ENCODE measurements at places on chromosomes 3 and 15.

- H3K4me3 ChIP-seq, result no peak overlapping the region
- no peaks in the 10 kb centered on the region for H3K27me3 ChIP-seq
- H3K36me3 ChIP-seq, result no peaks in the 10 kb centered on the region
- no peak for DNase-seq
Measured at GRCh38 chr15:74129586-74130154, 716 bp upstream of the ISLR2 start.

GRCh38 chr3:45604596-45604995 lies 10.0 kb downstream of the LIMD1 start:
- peaks cover 37% of the 10 kb centered on the region for H3K4me1 ChIP-seq
- H3K27ac ChIP-seq, result peak overlapping the region; percentile 42
- H3K4me3 ChIP-seq, result no peak overlapping the region

GRCh38 chr15:78714890-78715289 lies 73.9 kb upstream of the CHRNB4 start:
- no peaks in the 10 kb centered on the region for H3K4me1 ChIP-seq
- no peak for DNase-seq
- no peak overlapping the region for H3K4me3 ChIP-seq
- H3K27me3 ChIP-seq, result no peaks in the 10 kb centered on the region

- no peaks in the 10 kb centered on the region for H3K27me3 ChIP-seq
- DNase-seq, result no peak
- H3K36me3 ChIP-seq, result no peaks in the 10 kb centered on the region
- peaks cover 13% of the 10 kb centered on the region for H3K4me1 ChIP-seq
Measured at GRCh38 chr3:115805520-115805919, 182.2 kb downstream of the GAP43 start.

GRCh38 chr3:142053835-142054234 lies 95.5 kb downstream of the TFDP2 start:
- DNase-seq, result no peak
- no peaks in the 10 kb centered on the region for H3K27me3 ChIP-seq
- H3K36me3 ChIP-seq, result no peaks in the 10 kb centered on the region
- H3K4me1 ChIP-seq, result no peaks in the 10 kb centered on the region
- no peak overlapping the region for H3K4me3 ChIP-seq

GRCh38 chr15:88635318-88635717 lies 3.5 kb upstream of the ISG20 start:
- H3K4me3 ChIP-seq, result no peak overlapping the region
- peaks cover 37% of the 10 kb centered on the region for H3K36me3 ChIP-seq
- peaks cover 27% of the 10 kb centered on the region for H3K4me1 ChIP-seq

DNA sequence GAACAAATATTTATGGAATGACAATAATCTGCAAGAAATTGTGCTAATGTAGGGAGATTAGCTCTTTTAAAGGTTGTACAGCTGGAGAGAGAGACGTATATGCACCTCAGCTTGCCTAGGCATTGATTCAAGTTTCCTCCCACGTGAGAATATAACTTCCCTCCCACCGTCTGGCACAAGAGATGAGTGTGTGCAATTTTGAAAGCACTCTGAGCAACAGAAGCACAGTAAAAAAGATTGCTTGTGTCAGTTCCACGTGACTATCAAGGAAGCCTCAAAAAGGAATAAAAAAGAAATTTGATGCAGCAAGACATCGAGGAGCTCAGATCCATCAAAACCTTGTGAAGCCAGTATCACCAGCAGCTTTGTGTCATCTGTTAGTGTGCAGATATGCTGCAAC lies 435.3 kb downstream of the TUSC7 start:
- H3K4me3 ChIP-seq, result no peak overlapping the region
- no peak for DNase-seq
- no peaks in the 10 kb centered on the region for H3K27me3 ChIP-seq
- H3K27ac ChIP-seq, result no peak overlapping the region
- no peaks in the 10 kb centered on the region for H3K36me3 ChIP-seq

DNA sequence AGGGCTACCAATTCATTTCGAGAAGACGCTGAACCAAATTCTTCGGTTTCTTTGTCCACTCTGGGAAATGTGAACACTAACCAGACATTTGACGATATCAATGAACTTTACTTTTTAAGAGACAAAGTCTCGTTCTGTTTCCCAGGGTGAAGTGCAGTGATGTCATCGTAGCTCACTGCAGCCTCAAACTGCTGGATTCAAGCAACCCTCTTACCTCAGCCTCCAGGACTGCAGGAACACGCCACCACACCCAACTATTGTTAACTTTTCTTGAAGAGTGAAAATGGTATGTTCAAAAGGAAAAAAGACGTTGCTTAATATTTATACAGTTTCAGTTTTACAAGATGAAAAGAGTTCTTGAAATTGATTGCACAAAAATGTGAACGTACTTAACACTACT lies 30.6 kb downstream of the MB21D2 start:
- DNase-seq, result no peak
- peak overlapping the region; percentile 40 for H3K27ac ChIP-seq
- no peak overlapping the region for H3K4me3 ChIP-seq
- peaks cover 10% of the 10 kb centered on the region for H3K4me1 ChIP-seq
- H3K27me3 ChIP-seq, result no peaks in the 10 kb centered on the region

- no peaks in the 10 kb centered on the region for H3K36me3 ChIP-seq
- no peaks in the 10 kb centered on the region for H3K27me3 ChIP-seq
- H3K4me3 ChIP-seq, result no peak overlapping the region
- no peaks in the 10 kb centered on the region for H3K4me1 ChIP-seq
- no peak for DNase-seq
- H3K27ac ChIP-seq, result no peak overlapping the region
Measured at GRCh38 chr15:39543651-39544050, 37.2 kb upstream of the THBS1 start.

DNA sequence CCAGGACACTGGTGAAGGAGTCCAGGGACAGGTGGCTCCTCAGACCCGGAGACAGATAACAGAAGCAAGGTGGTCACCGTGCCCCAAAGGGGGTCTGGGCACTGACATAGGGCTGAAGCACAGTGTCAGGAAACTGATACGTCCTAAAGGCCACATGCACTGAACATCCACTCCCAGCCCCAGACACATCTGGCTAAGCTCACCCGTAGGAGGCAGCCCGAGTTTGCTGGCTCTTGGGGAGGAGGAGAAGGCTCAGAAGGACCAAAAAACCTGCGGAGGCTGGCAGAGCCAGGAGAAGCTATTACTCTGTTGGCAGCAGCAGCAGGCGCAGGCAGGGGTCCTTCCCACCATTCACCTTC lies 1.2 kb downstream of the CACNA2D2 start:
- no peaks in the 10 kb centered on the region for H3K36me3 ChIP-seq
- peaks cover 18% of the 10 kb centered on the region for H3K27me3 ChIP-seq
- no peak overlapping the region for H3K27ac ChIP-seq
- peaks cover 15% of the 10 kb centered on the region for H3K4me1 ChIP-seq
- no peak for DNase-seq

DNA sequence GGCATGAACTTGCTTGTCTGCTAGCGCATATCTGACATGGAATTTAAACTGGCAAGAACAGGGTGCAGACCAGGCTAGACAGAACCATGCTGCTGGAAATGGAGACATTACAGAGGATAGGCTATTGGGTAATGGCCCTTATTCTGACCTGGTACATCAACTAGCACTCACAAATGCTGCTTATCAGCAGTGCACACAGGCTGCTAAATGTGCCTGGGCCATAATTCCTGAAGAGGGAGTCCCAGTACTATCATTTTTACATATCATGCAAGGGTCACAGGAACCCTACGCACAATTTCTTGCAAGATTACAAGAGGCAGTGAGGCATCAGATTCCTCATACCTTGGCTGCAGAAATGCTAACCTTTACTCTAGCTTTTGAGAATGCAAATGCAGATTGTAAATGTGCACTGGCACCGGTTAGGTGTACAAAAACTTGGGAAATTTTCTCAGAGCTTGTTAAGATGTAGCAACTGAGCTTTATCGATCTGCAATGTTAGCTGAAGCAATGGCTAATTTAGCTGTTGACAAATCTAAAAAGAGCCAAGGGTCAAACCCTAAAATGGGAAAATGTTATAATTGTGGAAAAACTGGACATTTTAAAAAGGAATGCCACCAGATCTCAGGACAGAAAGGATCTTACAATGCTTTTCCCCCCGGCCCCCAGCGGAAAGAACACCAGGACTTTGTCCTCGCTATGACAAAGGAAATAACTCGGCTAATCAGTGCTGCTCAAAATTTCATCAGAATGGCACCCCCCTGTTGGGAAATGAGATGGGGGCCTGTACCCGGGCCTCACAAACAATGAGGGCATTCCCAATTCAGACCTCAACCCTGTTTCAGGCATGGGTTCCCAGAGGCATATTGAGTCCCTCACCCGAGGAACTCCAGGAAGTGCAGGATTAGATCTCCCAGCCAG lies 21.1 kb downstream of the CCRL2 start:
- no peak overlapping the region for H3K4me3 ChIP-seq
- no peak overlapping the region for H3K27ac ChIP-seq
- H3K36me3 ChIP-seq, result no peaks in the 10 kb centered on the region
- no peak for DNase-seq
- H3K4me1 ChIP-seq, result no peaks in the 10 kb centered on the region

DNA sequence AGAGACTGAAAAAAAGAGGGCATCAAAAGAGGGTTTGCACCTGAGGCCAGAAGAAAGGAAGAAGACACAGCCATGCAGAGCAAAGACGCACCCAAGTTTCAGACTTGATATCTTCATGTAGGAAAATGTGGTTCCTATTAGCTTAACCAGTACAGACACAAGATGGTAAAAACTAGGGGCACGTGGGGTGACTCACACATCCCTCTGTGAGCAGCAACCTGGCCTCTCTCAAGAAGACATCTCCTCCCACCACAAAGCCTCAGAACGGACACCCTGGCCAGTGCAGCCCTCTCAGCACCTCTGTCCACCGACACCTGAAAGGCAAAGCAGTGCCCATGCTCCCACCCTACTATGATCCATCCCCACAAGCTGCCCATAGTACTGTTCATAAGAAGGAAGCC lies 33.3 kb downstream of the GLB1 start:
- H3K27me3 ChIP-seq, result no peaks in the 10 kb centered on the region
- H3K4me1 ChIP-seq, result no peaks in the 10 kb centered on the region
- H3K4me3 ChIP-seq, result no peak overlapping the region
- no peak overlapping the region for H3K27ac ChIP-seq
- DNase-seq, result no peak

- H3K27ac ChIP-seq, result no peak overlapping the region
- no peak overlapping the region for H3K4me3 ChIP-seq
- no peaks in the 10 kb centered on the region for H3K27me3 ChIP-seq
- H3K4me1 ChIP-seq, result peaks cover 4% of the 10 kb centered on the region
- DNase-seq, result no peak
Measured at GRCh38 chr15:85744579-85744978, 50.1 kb downstream of the KLHL25 start.

DNA sequence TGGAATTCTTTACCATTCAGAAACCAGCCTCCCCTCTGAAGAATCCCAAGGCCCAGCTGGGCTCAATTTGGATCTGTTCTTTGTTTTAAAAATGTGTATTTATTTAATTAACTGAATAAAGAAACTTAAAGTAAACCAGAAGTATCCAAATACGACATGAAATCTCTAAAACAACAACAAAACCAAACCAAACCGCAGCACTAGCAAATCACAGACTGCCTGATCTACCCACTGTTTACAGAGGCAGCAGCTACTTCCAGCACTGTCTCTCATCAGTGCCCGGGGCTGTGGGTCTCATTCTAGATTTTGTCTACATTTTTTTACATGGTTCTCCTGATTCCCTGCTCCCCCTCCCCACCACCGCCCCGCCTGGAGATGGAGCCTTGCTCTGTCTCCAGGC lies 2.3 kb downstream of the FLNB start:
- no peak for DNase-seq
- H3K4me3 ChIP-seq, result peak overlapping the region; percentile 74
- peak overlapping the region; percentile 54 for H3K27ac ChIP-seq
- H3K27me3 ChIP-seq, result no peaks in the 10 kb centered on the region

- H3K4me1 ChIP-seq, result peaks cover 18% of the 10 kb centered on the region
- no peaks in the 10 kb centered on the region for H3K36me3 ChIP-seq
- H3K27me3 ChIP-seq, result no peaks in the 10 kb centered on the region
- H3K27ac ChIP-seq, result peak overlapping the region; percentile 82
Measured at GRCh38 chr3:47475029-47475569, 642 bp downstream of the SCAP start.

- no peaks in the 10 kb centered on the region for H3K36me3 ChIP-seq
- H3K27me3 ChIP-seq, result no peaks in the 10 kb centered on the region
- H3K27ac ChIP-seq, result no peak overlapping the region
Measured at GRCh38 chr3:42402394-42403096, 7.9 kb downstream of the LYZL4 start.

DNA sequence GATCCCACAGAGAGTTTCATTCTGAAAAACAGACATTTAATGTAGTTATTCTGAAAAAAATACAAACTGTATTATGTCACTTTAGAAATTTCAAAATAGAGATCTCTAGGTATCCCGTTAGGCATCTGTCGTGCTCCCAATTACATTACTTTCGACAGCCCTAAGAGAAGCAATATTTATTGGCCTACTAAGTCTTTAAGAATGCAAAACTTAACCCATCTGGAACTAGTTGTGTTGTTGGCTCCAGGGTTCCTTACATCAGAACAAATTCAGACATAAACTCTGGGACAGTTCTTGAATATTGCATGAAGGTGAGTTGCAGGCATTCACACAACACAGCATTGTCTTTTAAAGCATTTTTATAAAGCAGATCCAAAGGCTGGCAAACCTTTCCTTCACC lies 498.4 kb downstream of the FHIT start:
- no peaks in the 10 kb centered on the region for H3K27me3 ChIP-seq
- H3K4me3 ChIP-seq, result no peak overlapping the region
- no peaks in the 10 kb centered on the region for H3K4me1 ChIP-seq
- DNase-seq, result no peak
- no peaks in the 10 kb centered on the region for H3K36me3 ChIP-seq

DNA sequence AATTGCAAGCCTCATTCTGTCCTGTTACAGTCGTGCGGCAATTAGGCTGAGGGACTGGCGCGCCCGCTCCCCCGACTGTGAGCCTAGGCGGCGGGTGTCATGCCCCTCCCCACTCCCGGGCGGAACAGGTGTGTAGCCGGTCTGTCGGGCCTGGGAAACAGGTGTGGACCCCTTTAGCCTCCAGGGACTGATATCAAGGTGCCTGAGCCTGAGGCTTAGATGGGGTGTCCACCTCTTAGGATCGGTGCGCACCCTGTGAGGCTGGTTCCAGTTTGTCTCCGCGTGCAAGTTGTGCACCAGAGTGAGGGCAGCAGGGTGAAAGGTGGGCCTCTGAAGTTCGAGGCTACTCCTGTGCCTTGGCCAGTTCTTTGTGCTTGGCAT lies 686 bp downstream of the VPS8 start:
- peaks cover 20% of the 10 kb centered on the region for H3K4me1 ChIP-seq
- H3K36me3 ChIP-seq, result peaks cover 3% of the 10 kb centered on the region

- no peak overlapping the region for H3K27ac ChIP-seq
- no peak for DNase-seq
- H3K27me3 ChIP-seq, result no peaks in the 10 kb centered on the region
- no peaks in the 10 kb centered on the region for H3K36me3 ChIP-seq
- H3K4me3 ChIP-seq, result no peak overlapping the region
- peaks cover 6% of the 10 kb centered on the region for H3K4me1 ChIP-seq
Measured at GRCh38 chr3:150232992-150233451, 175.1 kb upstream of the TSC22D2 start.

DNA sequence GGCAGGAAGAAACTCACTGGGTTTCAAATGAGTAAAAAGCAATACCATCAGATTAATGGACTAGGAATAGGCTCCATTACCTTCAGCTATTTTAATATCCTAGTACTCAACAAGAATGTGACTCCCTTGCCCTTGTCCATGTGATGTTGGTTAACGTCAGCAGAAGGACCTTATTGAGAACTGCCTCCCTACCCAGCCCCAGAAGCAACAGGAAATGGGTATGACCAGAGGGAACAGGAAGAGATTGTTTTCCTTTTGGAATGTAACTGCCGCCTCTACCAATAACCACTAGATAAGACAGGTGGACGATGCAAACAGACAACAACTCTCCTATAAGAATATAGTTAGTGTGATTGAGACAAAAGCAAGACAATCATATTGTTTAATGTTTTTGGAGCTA lies 10.4 kb upstream of the MME start:
- DNase-seq, result no peak
- no peak overlapping the region for H3K4me3 ChIP-seq
- H3K4me1 ChIP-seq, result no peaks in the 10 kb centered on the region
- H3K27ac ChIP-seq, result no peak overlapping the region
